IPS DF 19.7 (cell line): ENCODE measurements at places on chromosomes 6 and 20.

GRCh38 chr20:49712996-49713752 lies 504 bp downstream of the B4GALT5 start:
- DNase-seq = no peak

DNA sequence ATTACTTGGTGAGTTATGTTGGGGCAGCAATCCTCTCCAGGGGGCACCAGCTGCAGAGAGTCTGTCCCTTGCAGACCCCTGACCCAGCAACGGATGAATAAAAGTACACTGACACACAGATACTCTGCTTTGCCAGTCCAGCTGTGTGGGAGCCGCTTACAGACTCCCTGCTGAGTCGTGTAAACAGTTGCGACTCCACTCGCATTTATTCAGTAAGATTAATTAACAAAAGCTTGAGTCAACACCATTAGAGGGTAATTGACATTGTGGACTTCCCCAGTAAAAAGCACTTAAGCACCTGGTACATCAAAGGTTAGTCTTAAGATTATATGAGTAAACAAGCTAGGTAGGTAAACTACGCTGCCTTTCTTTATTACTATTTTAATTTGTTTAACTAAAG lies 92.0 kb upstream of the TMEM181 start:
- DNase-seq = peak; percentile 30

GRCh38 chr6:38836585-38836984 lies 121.5 kb downstream of the DNAH8 start:
- no peak for DNase-seq

DNA sequence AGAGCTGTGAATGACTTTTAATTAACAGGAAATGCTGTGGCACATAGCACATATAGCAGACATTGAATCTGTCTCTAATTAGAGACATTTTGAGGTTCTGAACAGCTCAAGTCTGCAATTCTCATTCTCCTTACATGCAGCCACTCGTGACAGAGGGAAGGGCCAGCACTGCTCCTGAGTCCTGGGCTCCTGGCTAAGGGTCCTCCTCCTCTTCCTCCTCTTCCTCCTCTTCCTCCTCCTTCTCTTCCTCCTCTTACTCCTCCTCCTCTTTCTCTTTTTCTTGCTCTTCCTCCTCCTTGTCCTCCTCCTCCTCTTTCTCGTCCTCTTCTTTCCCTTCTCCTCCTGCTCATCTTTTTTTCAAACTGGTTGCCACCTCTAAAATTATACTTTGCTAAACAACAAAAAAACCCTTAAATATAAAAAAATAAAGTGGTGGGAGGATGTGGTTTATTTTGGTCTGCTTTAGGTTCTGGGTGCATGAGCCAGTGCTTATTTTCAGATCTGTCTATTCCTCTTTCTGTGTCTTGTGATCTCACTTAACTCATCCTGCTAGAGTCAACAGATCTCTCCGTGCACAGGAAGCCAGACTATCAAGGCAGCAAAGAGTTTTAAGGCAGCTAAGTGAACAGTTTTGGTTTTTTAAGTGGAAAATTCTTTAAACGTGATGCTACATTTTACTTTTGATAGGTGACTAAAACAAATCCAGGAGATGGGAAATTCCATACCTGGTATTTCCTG lies 159.3 kb downstream of the CD83 start:
- no peak for DNase-seq

DNA sequence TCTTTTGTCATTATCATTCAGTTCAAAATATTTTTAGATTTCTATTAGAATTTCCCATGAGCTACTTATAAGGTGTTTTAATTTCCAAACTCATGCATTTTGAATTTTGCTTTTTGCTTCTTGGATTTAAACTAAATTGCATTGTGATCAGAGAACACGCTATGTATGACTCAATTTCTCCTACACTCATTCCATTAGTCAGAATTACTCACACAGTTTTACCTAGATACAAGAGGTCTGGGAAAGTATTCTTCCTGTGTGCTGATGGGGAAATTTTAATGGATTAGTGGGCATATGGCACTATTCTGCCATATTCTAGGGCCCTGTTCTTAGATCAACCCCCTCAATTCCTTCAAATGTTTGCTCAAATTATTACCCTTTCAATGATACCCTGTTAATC lies 49.9 kb upstream of the BMP5 start:
- no peak for DNase-seq

- no peak for DNase-seq
Observed at GRCh38 chr6:1670711-1671462, 61.2 kb downstream of the FOXC1 start.

- no peak for DNase-seq
Observed at GRCh38 chr6:70080443-70081070, 214.2 kb downstream of the COL19A1 start.

- peak; percentile 70 for DNase-seq
Observed at GRCh38 chr20:41249411-41250281, 67.9 kb downstream of the ZHX3 start.

DNA sequence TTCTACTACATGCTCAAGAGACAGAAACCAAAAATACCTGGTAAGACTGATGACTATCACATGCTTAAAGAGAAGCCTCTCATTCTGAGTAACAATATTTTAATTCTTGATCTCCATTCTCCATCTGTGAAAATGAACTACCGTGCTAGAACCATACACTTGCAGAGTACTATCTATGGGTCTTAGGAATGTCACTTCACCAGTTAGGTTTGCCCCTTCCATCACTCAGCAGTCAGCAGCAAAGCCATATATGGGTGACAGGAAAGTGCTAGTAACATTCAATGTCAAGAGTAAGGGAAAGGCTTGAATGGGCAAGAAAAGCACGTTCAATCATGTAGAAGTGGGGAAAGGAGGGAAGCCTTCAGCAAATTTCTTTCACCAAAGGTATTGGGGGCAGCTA lies 2.3 kb downstream of the DNAAF9 start:
- DNase-seq = no peak

GRCh38 chr6:48889429-48889828 lies 573.6 kb downstream of the MMUT start:
- DNase-seq = no peak
